GM23338 (cell line): ENCODE measurements at places on chromosomes 12 and 14. TPM values are rescaled to one million over a fixed set of nuclear protein-coding genes. Genes with fewer than 3 reads are reported as not detected.

CIDEB gene
- polyA plus RNA-seq = 3.4 and 5.0 TPM in 2 replicates

RERG gene
- polyA plus RNA-seq = 0.99 and 1.1 TPM in 2 replicates

RIPK3 gene
- 0.31 and 0.32 TPM in 2 replicates for polyA plus RNA-seq

CALM1 gene
- polyA plus RNA-seq = 1,841 and 2,024 TPM in 2 replicates

SPTB gene
- 0.80 and 1.1 TPM in 2 replicates for polyA plus RNA-seq

DEPDC4 gene
- 9.4 and 10.2 TPM in 2 replicates for polyA plus RNA-seq

PTPRQ gene
- polyA plus RNA-seq = not detected in 2 replicates

RPS6KA5 gene
- polyA plus RNA-seq = 2.1 and 2.4 TPM in 2 replicates

BBOF1 gene
- polyA plus RNA-seq = 0.40 and 0.53 TPM in 2 replicates

ALG10 gene
- 1.4 and 2.5 TPM in 2 replicates for polyA plus RNA-seq

IRAK3 gene
- 0.47 and 0.53 TPM in 2 replicates for polyA plus RNA-seq

CSRNP2 gene
- polyA plus RNA-seq = 6.9 and 7.3 TPM in 2 replicates

NPFF gene
- polyA plus RNA-seq = 0.71 and 0.96 TPM in 2 replicates

ITGA7 gene
- 17.4 and 20.0 TPM in 2 replicates for polyA plus RNA-seq

RFLNA gene
- polyA plus RNA-seq = 3.8 and 3.9 TPM in 2 replicates

IL26 gene
- polyA plus RNA-seq = not detected in 2 replicates

PRB2 gene
- polyA plus RNA-seq = not detected in 2 replicates

FAIM2 gene
- polyA plus RNA-seq = 0.61 and 0.83 TPM in 2 replicates

EMP1 gene
- 0.39 and 1.1 TPM in 2 replicates for polyA plus RNA-seq

TNFAIP2 gene
- polyA plus RNA-seq = 9.9 and 10.1 TPM in 2 replicates

SIRT4 gene
- polyA plus RNA-seq = 3.0 and 4.1 TPM in 2 replicates

ISCU gene
- polyA plus RNA-seq = 110 and 129 TPM in 2 replicates

ACRBP gene
- polyA plus RNA-seq = 0.70 TPM in 1 of 2 replicates, not detected in the other

GZMH gene
- polyA plus RNA-seq = not detected in 2 replicates

TMEM260 gene
- polyA plus RNA-seq = 12.7 and 13.3 TPM in 2 replicates

B4GALNT1 gene
- 1.3 and 1.4 TPM in 2 replicates for polyA plus RNA-seq
